ENCODE measurements at places on chromosomes 3 and 15.

DNA sequence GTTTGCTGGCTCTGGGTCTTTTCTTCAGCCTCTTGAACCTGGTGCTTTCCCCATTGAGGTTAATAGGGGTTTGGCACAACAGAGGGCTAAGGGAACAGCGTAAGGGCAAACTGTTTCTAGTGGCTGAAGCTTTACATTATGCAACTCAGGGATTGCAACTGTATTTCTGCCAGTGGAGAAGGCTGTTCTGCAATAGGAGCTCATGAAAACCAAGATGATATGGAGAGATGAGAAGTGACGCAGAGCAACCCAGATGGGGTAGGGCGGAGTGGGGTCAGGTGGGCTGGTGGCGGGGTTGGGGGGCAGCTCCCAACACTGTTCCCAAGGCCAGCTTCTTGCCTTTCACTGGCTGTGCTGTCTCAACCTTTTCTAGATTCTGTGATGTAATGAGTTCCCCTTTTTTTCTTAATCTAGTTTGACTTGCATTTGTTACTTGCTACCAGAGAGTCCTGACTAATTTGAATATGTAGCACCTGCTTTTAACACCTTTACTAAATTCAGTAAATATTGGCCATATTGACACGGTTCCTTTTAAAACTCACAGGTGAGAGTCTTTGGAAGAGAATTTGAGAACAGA is 7.2 kb downstream of the GXYLT2 start:
- DNase-seq, result no peak

- no peak for DNase-seq
These were observed 10.9 kb downstream of the GPD1L start for GRCh38 chr3:32117320-32117719.

DNA sequence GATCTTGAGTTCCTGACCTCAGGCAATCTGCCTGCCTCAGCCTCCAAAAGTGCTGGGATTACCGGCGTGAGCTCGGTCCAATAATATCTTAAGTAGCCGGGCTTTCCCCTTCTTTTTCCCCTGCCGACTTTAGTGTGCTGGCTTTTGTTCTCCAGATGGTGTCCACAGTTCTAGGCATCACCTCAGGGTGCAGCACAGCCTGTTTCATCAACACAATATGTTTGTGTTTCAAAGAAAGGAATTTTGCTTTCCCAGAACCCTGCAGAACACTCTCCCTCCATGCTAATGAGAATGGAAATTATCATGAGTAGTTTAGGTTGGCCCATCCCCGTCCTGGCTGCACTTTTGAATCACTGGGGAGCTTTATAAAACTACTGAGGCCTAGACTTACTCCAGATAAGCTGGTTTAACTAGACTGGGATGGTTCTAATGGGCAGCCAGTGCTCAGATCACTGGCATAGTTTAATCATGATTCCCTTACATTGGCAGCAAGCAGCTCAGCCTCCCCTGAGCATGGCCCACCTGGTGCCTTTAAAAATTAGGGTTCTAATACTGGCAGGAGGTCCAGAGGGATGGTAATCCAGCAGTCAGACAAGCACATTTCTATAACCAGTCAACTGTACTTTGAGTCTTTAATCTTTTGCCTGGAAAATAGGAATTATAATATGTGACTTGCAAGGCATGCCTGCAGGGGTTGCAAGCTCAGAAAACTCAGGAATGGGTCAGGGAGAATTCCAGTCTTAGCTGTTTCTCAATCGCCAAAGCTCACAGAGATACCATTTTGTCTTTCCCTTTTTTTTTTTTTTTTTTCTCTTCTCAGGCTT is 127.6 kb upstream of the RASGRP1 start:
- no peak for DNase-seq

GRCh38 chr15:43749690-43750345 is 3.6 kb downstream of the PDIA3 start:
- DNase-seq, result no peak

GRCh38 chr3:16883723-16884083 is 1.1 kb upstream of the PLCL2 start:
- no peak for DNase-seq

DNA sequence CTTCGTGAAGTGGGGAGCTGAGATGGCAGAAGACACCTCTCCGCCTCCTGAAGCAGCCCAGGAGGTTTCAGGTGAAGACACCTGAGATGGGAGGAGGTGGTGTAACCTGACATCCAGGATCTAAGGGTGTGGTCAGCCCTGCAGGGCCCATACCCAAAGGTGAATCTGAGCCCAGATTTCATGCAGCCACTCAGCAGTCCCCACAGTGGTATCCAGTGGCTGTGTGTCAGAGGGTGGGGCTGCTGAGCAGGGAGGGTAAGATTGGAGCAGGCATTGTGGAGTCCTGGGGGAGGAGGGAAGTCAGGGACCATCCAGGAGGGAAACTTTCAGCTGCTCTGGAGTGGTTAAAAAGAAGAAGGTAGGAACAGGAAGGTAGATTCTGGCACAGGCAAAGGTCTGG is 46.0 kb upstream of the SMAD6 start:
- no peak for DNase-seq

DNA sequence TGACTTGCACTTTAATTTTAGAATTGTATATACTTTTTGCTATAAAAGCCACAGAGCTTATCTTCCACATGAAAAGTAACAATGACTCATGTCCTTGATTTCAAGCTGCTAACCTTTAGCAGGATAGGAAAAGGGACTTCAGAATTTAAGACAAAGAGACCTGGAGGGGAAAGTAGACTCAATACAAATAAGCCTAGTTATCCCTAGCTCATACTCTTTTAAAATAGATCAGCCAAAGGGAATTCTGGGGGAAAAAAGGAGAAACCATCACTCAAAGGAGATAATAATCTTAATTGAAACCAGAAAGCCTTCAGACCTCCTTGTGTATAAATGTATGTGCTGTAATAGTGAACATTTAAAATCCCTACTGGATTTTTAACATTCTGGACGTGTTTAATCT is 930.3 kb downstream of the NTRK3 start:
- DNase-seq, result no peak

- DNase-seq, result no peak
These were observed 6.0 kb downstream of the TM4SF19 start for GRCh38 chr3:196332168-196332567.

- no peak for DNase-seq
These were observed 441.7 kb downstream of the TBL1XR1 start for GRCh38 chr3:176755552-176755951.

- no peak for DNase-seq
These were observed 26.3 kb upstream of the ZNF148 start for GRCh38 chr3:125401402-125401801.

GRCh38 chr3:69320871-69321271 is 65.0 kb downstream of the FRMD4B start:
- DNase-seq, result no peak

- no peak for DNase-seq
These were observed 86.8 kb downstream of the CCK start for GRCh38 chr3:42179110-42179725.

- no peak for DNase-seq
These were observed 95.7 kb downstream of the ANO10 start for GRCh38 chr3:43525941-43526607.

- no peak for DNase-seq
These were observed 17.0 kb downstream of the ITPR1 start for GRCh38 chr3:4509983-4510755.

DNA sequence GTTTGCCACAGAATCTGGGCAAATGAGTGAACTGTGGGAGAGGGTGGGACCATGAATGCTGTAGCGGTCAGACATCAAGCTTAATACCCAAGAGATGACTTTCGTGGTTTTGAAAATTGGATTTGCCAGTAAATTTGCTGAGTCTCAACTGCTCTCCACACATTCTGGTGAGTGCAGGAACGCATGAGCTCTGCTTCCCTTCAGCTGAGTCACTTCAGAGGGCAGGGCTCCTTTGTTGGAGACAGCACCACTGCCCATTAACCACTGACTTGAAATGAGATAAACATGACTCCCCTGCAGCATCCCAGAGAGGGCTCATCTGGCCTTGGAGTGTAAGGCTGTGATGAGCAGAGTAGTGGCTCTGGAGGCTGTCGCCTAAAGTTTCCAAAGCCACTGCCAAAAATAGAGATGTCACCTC is 22.6 kb downstream of the RARRES1 start:
- no peak for DNase-seq

GRCh38 chr3:126752303-126753190 is 48.5 kb downstream of the CHCHD6 start:
- peak; percentile 6 for DNase-seq

- DNase-seq, result no peak
These were observed 4.2 kb upstream of the CHL1 start for GRCh38 chr3:192215-192929.

- DNase-seq, result no peak
These were observed 21.9 kb downstream of the AAGAB start for GRCh38 chr15:67232591-67232990.

GRCh38 chr3:124974691-124975090 is 40.1 kb upstream of the MUC13 start:
- no peak for DNase-seq

DNA sequence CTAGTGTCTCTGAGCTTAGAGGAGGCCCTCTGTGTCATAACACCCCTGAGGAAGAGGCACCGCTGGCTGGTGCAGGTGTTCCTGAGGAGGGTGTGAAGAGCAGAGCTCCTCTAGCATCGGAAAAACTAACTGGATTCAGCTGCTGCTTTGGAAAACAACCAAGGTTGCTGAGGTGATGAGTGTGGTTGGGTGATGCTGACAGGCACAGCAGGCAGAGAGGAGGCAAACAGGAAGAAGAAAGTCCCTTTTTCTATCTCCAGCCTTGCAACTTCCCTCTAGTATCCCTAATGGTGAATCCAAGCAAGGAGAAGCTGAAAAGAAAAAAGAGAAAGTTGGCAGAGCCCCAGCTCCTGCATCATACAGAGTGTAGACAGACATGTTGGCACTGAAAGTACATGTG is 3.8 kb upstream of the OR4F15 start:
- no peak for DNase-seq

GRCh38 chr3:100662113-100662823 is 47.0 kb upstream of the TFG start:
- DNase-seq, result no peak

GRCh38 chr3:47613722-47614121 is 35.1 kb upstream of the CSPG5 start:
- DNase-seq, result no peak

GRCh38 chr15:66981771-66982170 is 83.6 kb upstream of the SMAD3 start:
- DNase-seq, result no peak

DNA sequence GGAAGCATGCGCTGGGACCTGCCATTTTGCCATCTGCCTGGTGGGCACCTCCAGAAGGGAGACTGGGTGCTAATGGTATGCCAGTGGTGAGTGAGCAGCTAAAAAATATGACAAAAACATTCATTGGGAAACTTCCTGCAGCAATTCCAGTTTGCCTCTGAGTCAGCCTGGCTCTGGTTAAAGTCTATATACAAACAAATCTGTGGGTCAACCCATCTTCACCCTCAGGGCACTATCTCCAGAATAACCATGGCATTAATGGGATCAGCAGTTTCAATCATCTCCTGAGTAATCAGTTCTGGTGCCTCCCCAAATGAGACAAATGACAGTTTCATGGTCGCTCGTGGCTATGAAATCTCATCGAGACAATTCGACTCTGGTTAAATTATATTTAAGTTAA is 21.5 kb downstream of the FRMD4B start:
- no peak for DNase-seq

DNA sequence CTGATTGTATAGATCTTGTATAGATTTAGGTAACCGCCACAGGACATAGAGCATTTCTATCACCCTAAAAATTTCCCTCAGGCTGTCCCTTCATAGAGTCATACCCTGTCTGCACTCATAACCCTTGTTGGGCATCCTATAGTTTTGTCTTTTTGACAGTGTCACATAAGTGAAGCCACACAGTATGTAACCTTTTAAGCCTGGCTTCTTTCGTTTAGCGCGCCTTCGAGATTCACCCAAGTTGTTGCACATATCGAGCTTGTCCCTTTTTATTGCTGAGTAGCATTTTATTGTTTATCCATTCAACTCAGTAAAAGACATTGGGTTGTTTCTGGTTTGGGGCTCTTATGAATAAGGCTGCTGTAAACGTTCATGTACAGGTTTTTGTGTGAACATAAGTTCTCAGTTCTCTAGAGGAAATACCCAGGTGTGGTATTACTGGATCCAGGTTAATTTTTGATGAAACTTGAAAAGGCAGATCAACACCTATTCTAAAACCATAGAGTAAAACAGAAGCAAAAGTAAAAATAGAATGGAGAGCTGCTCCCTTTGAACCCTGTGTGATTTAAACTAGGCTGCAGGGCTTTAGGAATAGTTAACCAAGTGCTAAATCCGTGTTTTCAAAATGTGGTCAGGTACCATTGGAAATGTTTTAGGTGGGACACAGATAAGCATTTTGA is 49.5 kb downstream of the CD86 start:
- DNase-seq, result no peak

- no peak for DNase-seq
These were observed 96.1 kb upstream of the TSEN2 start for GRCh38 chr3:12388185-12388584.

GRCh38 chr3:46848271-46849044 is 14.8 kb downstream of the MYL3 start:
- DNase-seq, result no peak

DNA sequence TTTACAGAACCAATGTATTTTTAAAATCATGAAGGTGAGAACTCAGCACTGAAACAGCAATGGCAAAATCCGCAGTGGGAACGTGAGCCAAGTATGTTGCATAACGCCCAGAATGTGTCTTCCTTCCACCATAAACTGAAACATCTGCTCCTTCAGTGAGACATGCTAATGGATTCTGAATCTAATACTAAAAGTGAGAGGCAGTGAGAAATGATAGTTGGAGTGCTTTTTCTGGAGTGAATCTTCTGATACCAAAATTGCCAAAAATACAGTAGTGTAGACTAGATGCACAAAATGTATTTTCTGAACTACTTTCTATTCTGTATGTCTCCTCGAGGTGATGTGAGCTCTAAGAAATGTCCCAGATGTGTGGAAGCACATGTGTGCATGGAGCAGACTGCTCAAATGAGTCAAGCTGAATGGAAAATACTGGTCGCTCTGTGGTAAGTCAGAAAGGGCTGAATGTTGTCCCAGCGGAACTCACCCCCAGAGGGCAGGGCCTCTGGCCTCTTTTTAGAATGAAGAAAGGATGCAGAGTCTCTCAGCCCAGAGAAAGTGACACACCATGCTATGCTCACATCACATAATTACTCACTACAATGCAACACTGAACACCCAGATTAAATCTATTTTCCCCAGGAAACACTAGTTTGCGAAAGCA is 73.0 kb downstream of the ATP10A start:
- no peak for DNase-seq

- DNase-seq, result no peak
These were observed 32.9 kb downstream of the PIK3CA start for GRCh38 chr3:179181021-179181472.

- DNase-seq, result no peak
These were observed 328.0 kb upstream of the DNAJC19 start for GRCh38 chr3:181317508-181317907.
